Activated effector memory CD4-positive, alpha-beta T cell treated with Interleukin-2 at 50 U/mL for 16 hours (primary cell): ENCODE measurements at places on chromosomes 16 and 17.

- DNase-seq = no peak
Observed at GRCh38 chr16:68345958-68346635, 35.3 kb downstream of the PRMT7 start.

DNA sequence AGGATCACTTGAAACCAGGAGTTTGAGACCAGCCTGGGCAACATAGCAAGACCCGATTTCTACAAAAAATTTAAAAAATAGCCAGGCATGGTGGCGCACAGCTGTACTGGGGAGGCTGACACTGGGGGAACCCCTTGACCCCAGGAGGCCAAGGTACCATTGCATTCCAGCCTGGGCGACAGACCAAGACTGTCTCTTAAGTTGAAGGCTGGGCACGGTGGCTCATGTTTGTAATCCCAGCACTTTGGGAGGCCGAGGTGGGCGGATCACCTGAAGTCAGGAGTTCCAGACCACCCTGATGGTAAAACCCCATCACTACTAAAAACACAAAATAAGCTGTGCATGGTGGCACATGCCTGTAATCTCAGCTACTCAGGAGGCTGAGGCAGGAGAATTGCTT, 74.9 kb downstream of the LITAF start:
- no peak for DNase-seq

DNA sequence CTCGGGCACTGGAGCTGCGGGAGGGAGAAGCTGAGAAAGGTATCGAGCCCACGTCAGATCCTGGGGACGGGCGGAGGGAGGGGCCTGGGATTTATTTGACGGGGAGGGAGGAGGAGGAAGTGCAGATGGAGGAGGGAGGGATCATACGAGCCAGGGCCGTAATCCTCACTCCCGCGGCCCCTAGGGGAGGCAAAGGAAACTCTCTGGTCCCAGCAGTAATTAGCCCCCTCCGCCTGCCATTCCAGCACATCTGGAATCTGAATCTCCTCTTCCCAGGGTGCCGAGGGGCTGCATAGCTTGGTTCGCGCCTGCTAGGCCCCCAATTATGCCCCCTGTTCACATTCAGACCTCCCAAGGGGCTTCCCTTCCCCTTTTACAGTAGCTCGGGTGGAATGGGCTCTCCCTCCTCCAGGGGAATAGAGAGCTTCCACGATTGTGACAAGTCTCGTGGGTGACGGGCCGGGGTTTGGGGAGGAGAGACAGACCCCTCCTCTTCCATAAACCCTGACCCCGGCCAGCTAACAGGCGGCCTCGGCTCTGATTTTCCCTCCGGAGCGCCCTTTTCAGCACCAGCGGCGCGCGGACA, at the start of gene SEZ6L2:
Gene SEZ6L2, minus strand, starts transcription at position 35 of the 586 bp plus-strand sequence. CDS start 531 bp downstream, outside the sequence.
- DNase-seq = no peak

DNA sequence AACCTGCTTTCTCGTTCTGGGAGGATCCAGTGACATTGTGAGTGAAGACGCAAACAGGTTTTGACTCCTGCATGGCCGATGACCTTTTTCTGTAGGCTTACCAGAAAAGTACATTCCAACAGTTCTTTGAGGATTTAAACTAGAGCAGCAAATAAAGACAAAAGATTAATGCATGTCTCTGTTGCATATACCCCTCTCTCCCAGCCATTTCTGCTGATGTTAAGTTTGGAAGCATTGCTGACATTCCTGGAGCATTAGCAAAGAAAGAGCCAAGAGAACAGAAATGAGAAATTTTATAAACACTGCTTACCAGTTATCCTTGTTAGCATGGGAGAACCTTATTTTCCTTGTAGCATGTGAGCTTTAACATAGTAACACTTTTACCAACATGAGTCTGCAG, 49.3 kb downstream of the SIAH1 start:
- no peak for DNase-seq

DNA sequence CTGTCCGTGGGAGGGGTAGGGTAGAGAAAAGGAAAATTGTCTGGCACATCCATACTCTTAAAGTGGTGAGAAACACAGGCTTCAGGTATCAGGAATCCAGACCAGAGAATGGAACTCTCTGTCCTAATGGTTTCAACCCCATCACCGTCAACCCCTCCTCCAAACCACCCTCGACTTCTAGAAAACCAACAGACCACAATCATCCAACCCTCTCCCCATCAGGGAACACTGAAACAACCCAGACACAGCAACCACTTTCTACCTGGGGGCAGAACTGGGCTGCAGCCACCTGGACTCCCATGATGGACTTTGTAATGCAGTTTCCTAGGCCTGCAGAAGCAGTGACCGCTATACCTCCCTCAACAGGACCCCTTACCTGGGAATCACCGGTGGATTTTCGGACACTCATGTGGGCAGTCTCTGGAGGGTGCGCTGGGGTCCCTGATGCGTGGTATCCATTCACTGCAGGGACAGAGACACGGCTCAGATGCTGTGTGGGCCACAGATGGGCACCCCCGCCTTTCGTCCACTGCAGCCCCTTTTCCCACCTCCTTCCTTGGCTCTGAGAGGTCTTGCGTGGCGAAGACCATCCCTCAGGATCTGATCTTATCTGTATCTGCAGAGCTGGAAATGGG, 64.3 kb upstream of the RCVRN start:
- no peak for DNase-seq

DNA sequence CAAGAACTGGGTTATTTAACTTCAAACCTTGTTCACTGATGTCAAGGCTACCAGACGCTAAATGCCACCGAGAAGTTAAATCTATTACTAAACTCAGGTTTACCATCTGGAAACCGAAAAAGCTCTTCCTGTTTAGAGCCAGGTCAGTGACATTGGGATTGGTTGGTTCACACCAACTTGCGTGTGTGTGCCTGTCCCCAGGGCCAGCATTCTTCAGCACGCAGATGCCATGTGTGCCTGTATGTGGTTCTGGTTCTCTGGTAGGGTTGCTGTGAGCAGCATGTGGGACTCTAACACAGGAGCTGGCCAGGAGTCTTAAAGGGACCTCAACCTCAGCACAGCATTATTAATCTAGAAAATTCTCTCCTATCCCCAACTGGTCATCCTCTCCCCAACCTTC, 18.1 kb upstream of the TBX2 start:
- DNase-seq = no peak

- no peak for DNase-seq
Observed at GRCh38 chr17:4436846-4437245, 3.1 kb downstream of the SPNS3 start.

DNA sequence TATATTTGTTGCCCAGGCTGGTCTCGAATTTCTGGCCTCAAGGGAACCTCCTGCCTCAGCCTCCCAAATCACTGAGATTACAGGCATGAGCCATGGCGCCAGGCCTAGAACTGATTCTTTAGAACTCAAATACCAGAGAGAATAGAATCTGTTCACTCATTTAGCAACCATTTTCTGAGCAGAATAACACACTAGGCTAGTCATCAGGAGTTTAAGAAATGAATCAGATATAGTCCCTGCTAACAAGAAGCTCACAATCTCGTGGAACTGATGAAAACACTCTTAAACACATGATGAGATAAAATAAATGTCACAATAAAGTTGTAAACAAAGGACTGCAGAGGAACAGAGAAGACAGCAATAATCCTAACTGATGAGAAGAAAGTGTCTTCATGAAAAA, 55.8 kb upstream of the ADCY9 start:
- no peak for DNase-seq

- no peak for DNase-seq
Observed at GRCh38 chr17:2233441-2233947, 70.1 kb downstream of the SMG6 start.

DNA sequence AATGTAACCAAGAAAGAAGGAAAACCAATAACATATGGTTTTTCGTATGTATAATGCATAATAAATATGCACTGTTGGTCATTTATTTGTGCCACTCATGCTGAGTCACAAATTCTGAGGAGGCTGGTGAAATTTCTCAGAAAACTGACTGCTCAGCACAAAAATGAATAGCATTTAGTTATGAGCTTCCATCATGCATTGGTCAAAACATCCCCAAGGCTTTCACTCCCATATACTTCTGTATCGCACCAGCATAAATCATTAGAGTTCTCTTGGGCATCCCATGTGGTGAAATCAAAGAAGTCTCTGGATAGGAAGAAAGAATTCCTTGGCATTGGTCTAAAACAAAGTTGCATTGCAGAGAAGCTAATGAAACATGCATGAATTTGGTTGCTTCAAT, 785.6 kb upstream of the CDH8 start:
- DNase-seq = no peak

- no peak for DNase-seq
Observed at GRCh38 chr16:726188-726437, 130 bp downstream of the CCDC78 start.

DNA sequence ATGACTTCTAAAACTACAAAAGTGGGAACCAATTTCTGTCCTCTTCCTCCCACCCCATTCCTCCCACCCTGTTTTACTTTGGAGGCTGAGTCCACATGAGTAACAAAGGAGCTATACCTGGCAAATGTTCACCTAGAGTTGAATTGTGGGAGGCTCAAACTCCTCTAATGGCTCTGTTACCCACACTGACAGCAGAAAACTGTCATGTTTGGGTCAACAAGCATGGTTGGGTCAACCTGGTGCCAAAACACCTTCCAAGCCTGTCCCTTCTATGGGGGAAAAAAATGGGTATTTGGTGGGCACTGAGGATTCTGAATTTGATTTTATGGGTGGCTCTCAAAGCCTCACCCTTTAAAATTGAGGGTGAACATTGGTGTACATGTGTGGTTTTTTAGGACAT, 12.0 kb upstream of the HOXB13 start:
- DNase-seq = no peak

DNA sequence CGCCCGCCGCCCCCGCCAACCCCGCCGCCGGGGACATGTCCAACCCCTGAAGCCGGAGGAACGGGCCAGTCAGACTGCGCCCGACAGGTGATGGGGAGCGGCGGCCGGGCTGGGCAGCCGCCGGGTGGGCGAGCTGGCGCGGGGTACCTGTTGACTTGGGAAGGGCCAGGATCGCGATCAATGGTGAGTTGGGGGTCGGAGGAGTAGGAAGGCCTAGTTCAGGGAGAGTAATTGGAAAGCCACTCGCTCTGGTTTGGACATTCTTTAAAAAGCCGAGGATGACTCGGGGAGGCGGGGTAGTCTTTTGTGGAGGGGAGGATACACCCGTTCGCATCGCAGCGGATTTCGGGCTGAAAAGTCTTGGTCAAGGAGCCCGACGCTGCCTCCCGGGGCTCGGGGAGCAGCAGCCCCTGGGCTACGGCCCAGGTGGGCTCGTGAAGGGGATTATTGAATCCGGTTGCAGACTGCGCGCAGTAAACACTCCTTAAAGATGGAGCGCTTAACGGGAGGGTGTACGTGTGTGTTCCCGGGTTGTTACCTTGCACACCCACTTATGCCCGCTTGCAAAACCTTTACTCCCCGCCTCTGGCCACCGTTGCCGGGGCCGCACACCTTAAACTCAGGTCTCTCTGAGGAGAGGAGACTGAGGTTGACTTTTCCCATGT, 123.8 kb downstream of the GOSR1 start:
- peak; percentile 10 for DNase-seq

- no peak for DNase-seq
Observed at GRCh38 chr17:4369557-4370230, 3.2 kb upstream of the UBE2G1 start.

DNA sequence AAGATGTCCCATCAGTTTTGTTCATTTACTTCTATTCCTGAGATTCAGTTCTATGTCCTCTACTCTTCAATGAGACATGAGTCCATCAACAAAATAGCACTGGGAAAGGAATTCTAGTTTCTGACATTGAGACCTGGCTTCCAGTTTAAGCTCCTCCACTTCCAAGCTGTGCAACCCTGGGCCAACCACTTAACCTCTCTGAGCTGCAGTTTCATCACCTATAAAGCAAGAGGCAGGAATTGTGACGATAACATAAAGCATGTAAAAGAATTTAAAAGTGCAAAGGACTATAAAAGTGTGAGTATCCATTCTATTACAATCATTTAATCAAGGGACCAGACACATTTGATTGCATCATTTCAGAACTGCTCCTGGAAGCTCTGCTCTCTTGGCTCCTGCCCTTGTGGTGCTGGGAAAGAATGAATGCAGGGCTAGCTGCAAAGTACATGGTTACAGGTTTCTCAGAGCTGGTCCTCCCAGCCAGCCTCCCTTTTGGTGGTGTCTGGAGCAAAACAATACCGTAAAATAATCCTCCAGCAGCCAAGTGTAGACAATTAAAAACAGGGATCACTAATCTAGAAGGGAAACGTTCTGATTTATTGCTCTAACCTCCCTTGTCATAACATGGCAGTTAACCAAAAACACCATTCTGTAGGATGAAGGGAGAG, 113.9 kb downstream of the VPS53 start:
- no peak for DNase-seq

DNA sequence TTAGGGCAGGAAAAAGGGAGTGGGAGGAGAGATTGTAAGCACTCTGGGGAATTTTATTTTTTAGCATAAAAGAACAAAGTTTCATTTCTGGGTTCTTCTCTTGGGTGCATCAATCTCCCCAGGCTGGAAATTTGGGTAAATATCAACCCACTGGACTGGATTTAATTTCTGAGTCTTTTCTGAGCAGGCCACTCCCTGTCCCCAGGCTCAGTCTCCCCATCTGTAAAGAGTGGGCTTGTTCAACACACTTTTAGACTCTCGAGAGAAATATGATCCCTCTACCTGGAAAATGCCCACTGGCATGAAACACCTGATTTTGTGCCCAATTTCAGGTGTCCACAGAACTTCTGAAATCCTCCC, 617 bp upstream of the VTN start:
- no peak for DNase-seq

- DNase-seq = no peak
Observed at GRCh38 chr16:1496464-1496863, 3.3 kb downstream of the TELO2 start.

- DNase-seq = no peak
Observed at GRCh38 chr16:66682271-66682670, 14.3 kb downstream of the CMTM4 start.

- no peak for DNase-seq
Observed at GRCh38 chr16:51442141-51442870, 291.2 kb upstream of the SALL1 start.

- no peak for DNase-seq
Observed at GRCh38 chr16:70416748-70417616, 21.9 kb downstream of the ST3GAL2 start.

DNA sequence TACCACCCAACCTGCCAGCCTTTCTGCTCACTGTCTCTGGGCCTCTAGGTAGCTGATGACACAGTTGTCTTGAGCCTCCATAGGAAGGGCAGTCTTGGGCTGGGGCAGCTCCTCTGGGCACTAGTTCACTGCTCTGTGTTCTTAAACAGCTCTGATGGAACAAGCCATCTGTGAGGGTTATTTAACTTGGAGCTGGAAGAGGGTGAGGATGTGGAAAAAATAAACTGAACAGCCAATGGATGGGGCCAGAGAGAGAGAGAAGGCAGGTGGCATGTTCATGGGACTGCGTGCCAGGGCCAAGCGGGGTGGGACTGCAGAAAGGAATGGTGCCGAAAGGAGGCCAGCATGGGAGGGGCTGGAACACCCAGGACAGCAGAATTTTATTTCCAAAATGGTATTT, 52.6 kb downstream of the HIC1 start:
- no peak for DNase-seq

- no peak for DNase-seq
Observed at GRCh38 chr17:14557480-14557879, 256.6 kb downstream of the HS3ST3B1 start.
